ENCODE measurements at places on chromosomes 7 and 10.

GRCh38 chr10:128476368-128476725 is 350.1 kb upstream of the MKI67 start:
- DNase-seq = no peak

GRCh38 chr7:123241809-123242208 is 42.0 kb upstream of the SLC13A1 start:
- DNase-seq = peak; percentile 73

- peak; percentile 49 for DNase-seq
Measured at GRCh38 chr7:149790146-149790548, 16.8 kb upstream of the ZNF467 start.

- DNase-seq = no peak
Measured at GRCh38 chr10:58993480-58994221, 182.8 kb upstream of the PHYHIPL start.

- no peak for DNase-seq
Measured at GRCh38 chr7:139500770-139501138, 17.3 kb upstream of the KLRG2 start.

DNA sequence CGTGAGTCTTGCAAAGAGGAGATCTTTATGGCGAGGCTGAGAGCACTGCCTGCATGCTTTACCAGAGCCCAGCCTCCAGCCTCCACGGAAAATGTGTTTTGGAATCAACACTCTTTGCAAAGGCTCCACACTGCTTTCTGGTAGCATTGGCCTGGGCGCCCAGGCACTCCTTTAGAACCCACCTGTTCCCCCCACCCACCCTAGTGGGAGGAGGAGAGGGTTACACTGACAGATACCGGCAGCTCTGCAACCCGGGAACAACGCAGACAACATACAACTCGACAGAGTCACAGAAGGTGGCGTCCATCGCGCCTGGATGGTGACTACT is 5.5 kb upstream of the MNX1 start:
- DNase-seq = no peak
